M059J (cell line): ENCODE measurements at places on chromosomes 3 and 15.

DNA sequence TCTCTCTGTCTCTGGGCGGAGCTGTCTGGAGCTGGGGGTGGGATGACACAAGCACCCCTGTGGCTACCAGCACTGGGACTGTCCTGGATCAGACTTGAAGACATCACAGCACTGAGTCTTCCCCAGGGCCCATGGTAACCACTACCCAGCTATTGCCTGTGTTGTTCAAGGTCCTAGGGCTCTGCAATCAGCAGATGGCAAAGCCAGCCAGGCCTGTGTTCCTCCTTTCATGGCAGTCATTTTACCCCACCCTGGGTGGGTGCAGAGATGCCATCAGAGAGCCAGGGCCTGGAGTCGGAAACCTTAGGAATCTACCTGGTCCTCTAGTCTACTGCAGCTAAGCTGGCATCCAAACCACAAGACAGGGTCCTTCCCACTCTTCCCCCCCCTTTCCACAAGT, 38.4 kb downstream of the OXSR1 start:
- DNase-seq, result no peak

DNA sequence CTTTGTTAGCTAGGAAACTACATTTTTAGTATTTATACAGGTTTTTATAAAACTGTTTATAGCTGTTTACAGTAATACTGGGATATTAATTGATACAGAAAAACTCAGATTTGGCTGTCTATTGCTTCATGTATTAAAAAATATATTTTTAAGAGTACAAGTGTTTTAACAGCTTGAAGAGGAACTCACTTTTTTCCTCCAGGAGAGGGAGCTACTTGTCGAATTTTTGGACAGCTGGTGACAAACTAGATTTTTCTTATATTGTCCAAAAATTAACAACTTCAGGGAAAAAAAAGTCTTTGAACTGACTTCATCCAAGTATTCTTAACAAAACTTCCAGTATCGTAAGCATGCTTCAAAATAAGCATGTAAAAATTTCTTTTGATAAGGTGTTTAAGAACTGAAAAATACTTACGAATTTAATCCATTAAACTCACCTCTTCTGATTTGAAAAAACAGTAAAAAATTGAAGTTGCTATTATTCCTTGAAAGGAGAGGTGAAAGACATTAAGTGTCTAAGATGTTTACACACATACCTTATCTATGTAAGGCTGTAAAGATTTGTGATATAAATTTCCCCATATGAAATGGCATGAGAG, 4.0 kb downstream of the DIPK2A start:
- DNase-seq, result peak; percentile 62

DNA sequence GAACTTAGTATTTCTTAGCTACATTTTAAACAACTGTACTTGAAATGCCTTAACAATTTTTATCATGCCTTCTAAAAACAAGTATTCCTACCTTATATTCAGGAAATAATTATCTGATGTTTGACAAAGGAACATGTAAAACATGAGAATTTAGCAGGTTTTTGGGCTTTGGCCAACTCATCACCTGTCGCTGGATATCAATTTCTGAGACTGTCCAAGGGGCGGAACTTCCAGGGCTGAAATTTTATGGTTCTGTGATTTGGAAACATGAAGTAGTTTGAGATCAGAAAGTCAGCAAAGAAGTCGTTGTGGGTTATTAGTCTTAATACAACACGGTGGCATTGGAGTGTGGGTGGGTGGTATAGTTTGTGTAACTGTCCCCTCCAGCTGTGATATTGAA, 282.2 kb upstream of the LRRN1 start:
- DNase-seq, result no peak

DNA sequence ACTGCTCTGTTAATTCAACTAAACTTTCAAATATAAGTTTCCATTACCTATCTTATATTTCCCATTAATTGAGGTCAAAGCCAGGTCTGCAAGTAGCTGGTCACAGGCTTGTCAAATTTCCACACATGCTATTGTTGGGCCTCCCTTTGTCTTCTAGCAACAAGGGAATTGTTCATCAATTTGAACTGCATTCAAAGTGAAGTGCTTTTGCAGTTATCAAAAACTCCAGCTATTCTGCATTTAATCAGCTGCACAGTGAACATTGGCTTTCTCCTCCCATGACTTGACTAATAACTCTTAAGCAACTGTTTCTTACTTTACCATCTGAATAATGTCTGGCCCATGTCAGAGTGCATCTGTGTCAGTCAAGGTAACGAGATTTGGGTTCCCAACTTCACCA, 198.4 kb downstream of the KCNH8 start:
- no peak for DNase-seq

DNA sequence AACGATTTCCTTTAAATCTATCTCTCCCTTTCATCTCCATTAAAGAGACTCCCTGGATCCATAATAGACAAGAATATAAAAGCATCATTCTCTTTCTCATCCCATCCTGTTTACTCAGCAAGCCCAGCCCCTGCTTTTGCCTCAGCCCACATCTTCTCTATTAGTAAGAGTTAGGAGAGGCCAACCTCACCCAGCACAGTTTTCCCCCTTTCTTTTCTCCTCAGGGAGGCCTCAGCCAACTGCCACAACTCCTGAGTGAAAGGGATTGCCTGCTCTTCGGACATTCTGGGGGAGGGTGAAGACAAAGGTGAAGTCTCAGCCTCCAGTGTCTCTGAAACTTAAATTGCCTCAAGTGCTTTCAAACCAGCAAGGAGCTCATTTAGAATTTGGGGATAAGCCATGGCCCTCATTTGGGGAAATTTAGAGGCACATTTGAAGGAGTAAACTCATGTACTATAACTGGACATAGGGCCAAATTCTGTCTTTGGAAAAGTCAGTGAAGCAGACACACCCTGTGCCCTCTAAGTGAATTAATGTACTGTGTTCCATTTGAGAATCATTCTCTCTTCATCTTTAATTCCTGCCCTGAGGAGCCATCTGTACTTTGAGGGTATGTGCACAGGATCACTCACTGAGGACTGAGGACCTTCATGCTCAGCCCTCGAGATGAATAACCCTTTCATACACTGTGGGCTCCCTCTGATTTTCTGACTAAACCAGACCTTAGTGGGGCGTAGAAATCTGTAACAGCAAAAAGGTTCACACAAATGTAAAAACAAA, 82.5 kb downstream of the SOX2 start:
- DNase-seq, result no peak
